ENCODE measurements at places on chromosomes 13 and 19.

GRCh38 chr19:49590971-49591730 is at the start of gene PRR12:
Gene PRR12 (plus strand): TSS chr19:49591182. CDS start chr19:49591655, 473 bp downstream.
- DNase-seq = peak; percentile 80

- no peak for DNase-seq
Measured at GRCh38 chr13:113818700-113819295, 45.1 kb downstream of the GAS6 start.

GRCh38 chr19:1474011-1474764 is 4.8 kb downstream of the C19orf25 start:
- DNase-seq = no peak

- DNase-seq = no peak
Measured at GRCh38 chr19:33546656-33547055, 25.1 kb upstream of the PEPD start.

- DNase-seq = no peak
Measured at GRCh38 chr13:24267801-24268200, 41.6 kb upstream of the C1QTNF9 start.
